ENCODE measurements at places on chromosomes 2 and 18.

DNA sequence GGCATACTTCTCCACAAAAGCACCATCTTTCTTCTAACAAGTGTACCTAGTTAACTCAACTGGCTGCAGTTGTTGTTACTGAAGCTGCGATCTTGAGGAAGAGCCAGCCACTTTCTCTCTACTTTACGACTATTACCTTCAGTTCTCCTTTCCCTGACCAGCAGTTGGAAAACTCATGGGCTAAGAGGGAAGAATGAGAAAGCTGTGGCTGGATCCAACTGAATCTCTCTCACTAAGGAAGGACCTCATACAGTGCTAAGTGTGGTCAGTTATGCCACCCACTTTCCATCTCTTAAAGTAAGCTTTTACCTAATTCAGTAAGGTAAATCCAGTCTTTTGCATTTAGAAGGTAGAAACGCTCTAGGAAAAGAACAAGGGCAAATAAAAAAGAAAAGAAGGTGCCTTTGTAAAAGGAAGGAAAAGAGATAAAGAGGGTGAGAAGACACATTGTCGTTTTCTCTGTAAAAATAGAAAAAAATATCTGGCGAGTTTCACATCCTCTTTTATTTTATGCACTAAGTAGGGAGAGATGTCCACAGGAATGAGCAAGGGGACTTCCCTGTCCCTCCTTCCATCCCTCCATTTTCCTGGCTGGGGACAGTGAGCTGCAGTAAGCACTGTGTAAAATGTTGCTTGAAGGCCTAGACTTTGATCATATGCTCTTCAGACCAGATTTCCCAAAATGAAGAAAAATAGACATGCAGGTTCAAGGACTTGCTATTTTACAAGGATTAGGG, 73.4 kb downstream of the PLEKHM3 start:
- no peak for DNase-seq

GRCh38 chr2:112012556-112012955, 42.5 kb upstream of the TMEM87B start:
- no peak for DNase-seq

GRCh38 chr2:60275958-60276357, 277.5 kb downstream of the BCL11A start:
- DNase-seq: no peak

- DNase-seq: no peak
These were observed 489.7 kb downstream of the EIPR1 start for GRCh38 chr2:2887772-2888387.

GRCh38 chr18:65411061-65411460, 339.8 kb upstream of the CDH7 start:
- DNase-seq: no peak

DNA sequence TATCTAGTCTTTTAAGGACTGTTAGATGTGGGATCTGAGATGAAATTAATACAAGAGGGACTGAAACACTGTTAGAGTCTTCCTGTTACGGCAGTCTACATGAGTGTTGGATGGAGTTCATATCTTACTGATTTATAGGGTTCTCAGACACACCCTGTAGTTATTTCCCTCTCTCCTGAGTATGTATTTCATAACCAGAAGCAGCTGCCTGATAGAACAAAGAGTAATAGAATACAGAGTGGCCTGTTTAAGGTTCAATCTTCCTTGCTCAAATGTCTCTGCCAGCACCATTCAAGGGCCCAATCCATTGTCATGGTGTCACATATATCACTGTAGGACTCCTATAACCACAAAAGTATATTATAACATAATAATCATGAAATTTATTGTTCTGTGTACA, 1229.1 kb upstream of the ACVR2A start:
- DNase-seq: no peak

DNA sequence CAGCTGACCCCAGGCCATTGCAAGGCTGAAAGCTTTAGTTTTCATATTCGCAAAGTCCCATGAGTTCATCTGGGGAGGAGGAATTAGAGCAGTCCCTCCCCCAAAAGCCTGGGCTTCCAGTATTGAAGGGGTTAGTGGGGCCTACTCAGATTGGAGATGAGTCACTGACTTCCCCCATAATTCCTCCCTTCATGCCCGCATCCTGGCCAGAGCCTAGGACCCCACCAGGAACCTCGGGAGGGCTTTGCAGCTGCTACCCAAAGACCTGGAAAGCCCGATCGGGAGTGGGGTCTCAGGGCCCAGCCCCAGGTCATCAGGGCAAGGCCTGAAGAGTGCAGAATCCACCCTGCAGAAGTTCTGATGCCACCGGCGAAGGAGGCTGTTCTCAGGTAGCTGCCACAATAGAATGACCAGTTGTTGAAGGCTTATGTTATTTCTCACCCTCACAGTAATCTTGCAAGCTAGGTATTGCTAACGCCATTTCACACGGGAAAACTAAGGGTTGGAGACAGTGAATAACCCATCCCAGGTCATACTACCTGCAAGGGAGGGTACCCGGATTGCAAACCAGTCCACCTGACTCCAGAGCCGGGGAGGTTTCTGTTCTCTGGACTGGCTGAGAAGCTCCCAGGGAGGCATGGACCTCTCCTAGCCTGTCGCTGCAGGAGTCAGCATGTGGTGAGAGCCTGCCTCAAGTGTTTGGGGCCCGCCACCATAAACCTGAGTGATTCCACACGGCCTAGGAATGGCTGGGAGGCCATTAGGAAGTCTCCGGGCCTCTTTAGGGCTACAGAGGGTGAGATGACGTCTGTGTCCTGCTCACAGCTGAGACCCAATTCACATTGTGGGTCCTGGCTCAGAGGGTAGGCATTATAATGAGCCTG, 5.8 kb upstream of the ARID5A start:
- DNase-seq: no peak

DNA sequence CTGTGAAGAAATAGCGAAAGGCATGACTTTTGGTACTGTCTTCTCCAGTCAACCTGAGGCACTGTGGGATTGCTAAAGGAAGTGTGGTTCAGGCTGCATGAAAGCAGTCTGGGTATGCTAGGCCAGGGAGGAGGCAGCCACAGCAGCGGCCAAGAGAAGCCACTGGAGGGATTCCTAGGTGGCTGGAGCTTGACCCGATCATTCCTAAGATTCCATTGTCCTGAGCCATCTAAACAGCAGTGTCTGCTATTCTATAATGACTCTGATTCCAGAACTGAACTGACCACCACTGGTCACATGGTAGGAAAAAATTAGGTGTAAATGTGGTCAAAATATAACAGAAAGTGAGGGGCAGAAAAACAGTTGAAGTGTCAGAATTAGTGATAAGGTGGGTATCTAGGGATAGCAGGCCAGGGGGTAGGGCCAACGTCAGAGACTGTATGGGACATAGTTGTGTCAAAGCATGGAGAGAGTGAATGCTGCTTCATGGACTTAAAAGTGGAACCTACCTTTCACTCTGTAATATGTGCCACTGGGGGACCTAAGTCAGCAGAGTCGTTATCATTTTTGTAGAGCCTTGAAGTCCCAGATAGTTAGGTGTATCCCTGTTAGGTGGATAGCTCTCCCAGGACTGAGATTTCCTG, 204.6 kb downstream of the CTNNA2 start:
- no peak for DNase-seq

DNA sequence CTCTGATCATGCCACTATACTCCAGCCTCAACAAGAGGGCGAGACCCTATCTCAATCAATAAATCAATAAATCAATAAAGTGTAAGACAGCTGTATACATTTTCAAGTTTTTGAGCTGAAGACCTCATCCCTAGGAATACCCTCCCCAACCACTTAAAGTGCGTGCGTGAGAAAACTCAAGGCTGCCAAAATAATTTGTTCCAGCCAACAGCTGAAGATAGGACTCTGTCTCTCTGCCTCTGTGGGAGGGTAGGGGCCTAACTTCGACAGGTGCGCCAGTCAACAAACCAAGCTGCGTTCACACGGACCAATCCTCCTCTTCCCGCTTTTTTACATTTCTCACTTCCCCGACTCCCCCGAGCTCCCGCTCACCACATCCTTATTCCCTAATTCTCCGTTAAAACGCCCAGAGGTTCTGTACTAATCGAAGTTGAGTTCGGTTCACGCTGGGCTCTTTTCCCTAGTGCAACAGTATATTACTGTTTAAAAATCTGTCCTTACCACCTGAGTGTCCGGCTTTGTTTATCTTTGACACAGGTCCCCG, 618 bp downstream of the POLR2D start:
- no peak for DNase-seq

GRCh38 chr2:179900655-179901054, 39.2 kb upstream of the ZNF385B start:
- no peak for DNase-seq

DNA sequence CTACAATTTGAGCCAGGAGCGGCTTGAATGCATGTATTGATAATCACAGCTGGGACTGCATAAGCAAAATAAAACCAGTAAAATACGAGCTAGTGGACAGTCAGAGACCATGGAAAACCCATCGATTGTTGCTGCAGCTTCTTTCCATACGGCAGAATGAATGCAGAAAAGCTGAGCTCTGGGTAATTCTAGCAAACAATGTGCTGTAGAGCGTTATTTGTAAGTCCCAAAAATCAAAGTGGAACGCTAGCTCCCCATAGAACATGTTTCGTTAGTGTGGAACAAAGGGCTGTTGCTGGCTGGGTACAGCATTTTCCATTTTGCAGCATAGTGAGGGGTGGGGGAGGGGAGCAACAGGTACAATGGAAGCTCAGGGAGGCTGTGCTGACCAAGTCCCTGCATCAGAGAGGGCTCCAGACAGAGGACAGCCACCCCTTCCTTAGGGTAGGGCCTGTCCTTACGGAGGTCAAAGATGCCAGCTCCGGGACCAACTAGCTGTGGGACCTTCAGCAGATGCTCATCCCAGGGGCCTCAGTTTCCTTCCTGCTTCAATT, 74.1 kb downstream of the BOD1L2 start:
- no peak for DNase-seq
